ENCODE measurements at places on chromosomes 6 and 20.

DNA sequence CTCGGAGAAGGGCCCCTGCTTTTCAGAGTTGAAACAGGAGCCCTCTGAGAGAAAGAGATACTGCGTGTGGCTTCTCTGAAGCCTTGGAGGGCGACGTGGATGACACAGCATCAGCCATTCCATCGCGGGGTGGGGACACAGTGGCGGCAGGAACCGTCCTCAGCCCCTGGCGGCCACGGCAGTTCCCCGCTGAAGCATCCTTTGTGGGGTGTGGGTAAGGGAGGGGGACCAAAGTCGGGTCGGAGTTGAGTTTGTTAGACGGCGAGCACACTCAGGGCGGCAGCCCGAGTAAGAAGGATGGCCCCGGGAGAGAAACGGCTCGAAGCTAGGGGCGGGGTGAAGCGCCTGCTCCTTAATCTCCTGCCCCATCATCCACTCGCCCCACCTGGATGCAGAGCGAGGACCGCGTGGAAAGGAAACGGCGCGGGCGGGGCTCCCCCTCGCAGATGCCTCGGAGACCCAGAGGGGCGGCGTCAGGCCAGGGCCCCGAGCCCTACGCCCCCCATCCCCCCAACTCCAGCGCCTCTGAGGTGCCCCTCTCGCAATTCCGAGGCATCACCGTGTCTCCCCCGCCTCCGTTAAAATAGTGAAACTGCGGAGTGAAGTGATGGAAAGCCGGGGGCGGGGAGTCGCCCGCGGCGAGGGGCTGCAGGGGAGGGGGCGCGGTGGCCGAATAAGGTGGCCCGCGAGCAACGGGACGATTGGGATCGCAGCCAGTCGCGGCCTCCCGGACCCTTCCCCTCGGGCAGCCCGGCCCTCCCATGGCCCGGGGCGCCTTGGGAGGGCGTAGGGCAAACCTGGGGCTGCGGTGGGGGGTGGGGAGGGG lies 796 bp upstream of the RREB1 start:
- DNase-seq: peak; percentile 63

DNA sequence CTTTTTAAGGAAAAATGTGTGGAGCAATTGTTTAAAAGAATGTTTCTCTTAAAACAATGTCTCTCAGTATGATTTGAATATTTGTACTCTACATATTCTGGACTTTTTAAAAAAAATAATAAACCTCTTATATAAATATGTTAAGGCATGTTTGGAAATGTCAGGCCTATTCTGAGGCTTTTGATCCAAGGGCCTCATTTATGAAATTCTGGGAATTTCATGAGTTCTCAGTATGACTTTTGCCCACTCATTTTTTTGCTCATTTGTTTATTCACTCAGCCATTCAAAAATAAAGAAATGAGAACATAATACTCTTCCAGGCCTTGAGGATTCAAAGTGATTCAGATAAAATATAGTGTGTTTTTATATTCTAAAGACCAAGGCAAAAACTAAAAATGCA lies 60.4 kb downstream of the DOK5 start:
- no peak for DNase-seq

- no peak for DNase-seq
Measured at GRCh38 chr6:158772851-158773371, 46.3 kb downstream of the EZR start.

GRCh38 chr6:105981002-105981887 lies 104.9 kb upstream of the PRDM1 start:
- no peak for DNase-seq

Measured in stimulated activated CD8-positive, alpha-beta memory T cell treated with anti-CD3 and anti-CD28 coated beads, Interleukin-4, amount 100 ng/mL, for 4 hours (primary cell).